ENCODE measurements at places on chromosomes 4 and X.
A peak's percentile ranks its signal among the peaks of the same experiment; 100 is the strongest.

DNA sequence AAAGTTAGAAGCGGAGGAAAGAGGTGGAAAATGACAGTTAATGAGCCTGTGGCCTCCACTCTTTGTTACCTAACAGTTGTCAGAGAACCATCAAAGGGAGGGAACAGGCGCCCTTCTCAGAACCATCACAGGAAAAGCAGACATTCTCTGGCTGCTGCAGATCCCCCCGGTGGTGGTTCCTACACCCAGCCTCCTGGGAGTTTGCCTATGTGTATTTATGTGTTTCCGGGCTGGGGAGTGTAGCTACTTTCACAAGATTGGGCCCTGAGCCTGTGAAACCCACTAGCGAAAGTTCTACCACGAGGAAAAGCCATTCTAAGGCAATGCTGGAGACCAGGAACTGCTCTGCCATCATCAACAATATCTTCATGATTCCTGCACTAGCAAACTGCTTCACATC, 52.7 kb upstream of the BCOR start:
- DNase-seq = no peak

GRCh38 chr4:103012060-103012459, 7.4 kb downstream of the SLC9B1 start:
- DNase-seq = no peak

DNA sequence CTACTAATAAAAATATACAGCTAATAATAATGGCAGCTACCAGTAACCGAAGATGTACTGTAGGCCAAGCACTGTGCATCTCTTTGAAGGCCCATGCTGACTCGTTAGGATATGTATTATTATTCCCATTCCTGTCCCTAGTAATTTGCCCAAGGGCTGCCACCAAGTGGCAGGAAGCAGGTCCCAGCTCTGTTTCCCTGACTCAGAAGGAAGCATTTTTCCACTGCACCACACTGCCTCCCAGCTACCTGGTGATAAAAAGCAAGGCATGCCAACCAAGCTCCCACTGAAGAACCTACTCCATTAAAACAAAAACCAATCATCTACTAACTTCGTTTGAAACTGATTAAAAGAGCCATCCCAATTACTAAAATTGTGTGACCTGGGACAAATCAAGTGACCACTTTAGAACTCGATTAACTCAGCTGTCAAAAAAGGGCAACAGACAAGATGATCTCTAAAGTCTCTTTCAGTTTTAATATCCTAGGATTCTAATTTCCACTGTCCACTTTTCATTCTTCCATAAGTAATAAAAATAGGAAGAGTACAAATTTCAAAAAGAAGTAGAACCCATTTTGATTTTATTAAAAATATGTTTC, 24.3 kb upstream of the PGM2 start:
- peak; percentile 5 for DNase-seq

DNA sequence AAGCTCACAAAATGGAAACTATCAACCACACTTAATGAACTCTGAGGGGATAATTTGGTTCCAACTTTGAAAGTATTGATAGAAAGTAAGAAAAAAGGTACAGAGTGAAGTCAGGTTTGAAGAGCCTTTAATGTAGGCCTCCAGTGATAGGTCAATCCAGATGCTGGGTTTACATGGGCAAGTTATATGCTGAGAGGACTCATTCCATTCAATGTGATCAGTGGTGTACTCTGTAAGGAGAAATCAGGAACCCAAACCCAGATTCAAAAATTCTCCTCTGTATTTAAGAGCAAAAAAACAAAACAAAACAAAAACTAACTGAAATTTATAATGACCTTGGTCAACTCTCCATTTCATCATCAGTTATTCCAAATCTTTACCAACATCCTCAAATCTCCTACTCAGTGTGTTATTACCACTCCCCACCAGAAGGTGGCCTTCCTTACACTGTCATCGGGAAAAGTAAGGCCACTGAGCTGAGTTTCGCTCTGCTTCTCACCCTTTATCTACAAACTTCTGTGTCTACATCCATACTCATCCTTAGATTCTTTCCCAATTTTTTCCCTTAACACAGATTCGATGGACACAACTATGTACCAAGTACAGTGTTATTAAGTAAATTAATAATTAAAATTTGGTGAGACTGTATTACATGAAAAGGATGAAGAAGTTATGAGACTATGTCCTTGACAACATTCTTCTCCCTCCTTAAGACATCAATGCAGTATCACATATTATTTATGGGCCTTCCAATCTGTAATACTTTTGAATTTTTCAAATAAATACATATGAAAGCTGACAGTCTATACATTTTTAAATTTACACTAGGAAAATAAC, 88.3 kb downstream of the ZAR1 start:
- no peak for DNase-seq

DNA sequence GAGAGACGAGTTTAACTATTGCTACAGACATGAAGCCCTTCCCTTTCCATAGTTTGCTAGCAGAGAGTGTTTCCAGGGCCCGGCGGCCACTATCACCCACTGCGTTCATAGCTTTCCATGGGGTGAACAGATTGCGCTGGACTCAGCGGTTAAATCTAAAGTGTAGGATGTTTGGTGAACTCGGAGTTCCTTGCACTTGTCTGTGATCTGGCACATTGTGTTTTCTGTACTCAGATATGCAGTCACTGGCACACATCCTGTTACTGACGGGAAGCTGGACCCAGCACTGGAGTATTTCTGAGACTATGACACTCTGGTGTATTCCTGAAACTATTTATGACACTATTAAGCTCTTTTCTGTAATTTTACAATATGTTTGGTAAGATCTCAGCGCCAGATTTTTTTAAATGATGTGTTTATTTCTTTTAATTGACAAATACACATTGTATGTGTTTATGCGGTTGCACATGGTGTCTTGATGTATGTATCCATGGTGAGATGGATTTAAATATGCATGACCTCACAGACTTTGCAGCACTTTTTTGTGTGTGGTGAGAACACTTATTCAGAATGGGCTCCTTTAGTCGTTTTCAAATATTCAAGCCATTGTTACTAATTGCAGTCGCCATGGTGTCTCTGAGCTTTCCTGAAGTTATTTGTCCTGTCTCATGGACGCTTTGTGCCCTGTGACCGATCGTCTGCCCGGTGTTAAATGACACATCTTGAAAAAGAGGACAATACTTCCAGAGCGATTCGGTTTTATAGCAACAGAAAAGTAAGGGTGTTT, 14.1 kb downstream of the CD99 start:
- no peak for DNase-seq

DNA sequence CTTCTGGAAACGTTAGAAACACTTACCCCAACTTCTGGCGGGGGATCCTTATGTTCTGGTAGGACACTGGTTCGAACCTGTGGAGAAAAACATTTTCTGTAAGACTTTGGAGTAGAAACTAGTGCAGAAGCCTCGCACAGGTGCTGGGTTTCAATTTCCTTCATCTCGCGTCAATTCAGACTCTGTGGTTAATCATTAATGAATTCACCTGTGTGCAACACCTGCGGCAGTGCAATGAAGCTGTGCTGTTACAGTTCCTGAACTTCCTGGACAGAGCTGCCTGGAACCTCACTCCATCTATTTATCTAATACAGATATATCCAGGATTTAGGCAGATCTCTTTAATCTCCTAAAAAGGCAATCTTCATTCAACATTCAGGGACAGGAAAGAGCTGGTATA, 531.4 kb downstream of the INPP4B start:
- no peak for DNase-seq

DNA sequence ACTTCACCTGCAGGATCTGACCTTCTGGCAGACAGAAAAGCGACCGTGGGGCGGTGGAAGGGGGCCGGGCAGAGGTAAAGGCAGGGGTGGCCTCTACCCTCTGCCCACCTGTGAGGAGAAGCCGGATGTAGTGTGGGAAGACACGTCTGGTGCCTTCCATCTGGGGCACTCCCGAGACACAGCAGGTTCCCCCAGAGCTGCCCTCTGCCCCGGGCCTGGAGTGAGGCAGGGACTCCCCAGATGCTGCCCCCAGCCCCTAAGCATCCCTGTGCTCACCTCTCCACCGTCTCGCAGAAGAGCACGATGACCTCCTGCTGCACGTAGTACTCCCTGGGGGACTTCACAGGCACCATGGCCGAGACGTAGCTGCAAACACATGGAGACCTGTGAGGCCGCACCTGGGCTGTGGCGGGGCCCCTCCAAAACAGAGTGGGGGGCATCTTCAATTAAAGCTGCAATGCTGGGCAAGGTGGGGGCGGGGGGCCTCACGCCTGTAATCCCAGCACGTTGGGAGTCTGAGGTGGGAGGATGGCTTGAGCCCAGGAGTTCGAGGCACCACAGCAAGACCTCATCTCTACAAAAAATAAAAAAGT, 75.3 kb upstream of the MXD4 start:
- DNase-seq = no peak

DNA sequence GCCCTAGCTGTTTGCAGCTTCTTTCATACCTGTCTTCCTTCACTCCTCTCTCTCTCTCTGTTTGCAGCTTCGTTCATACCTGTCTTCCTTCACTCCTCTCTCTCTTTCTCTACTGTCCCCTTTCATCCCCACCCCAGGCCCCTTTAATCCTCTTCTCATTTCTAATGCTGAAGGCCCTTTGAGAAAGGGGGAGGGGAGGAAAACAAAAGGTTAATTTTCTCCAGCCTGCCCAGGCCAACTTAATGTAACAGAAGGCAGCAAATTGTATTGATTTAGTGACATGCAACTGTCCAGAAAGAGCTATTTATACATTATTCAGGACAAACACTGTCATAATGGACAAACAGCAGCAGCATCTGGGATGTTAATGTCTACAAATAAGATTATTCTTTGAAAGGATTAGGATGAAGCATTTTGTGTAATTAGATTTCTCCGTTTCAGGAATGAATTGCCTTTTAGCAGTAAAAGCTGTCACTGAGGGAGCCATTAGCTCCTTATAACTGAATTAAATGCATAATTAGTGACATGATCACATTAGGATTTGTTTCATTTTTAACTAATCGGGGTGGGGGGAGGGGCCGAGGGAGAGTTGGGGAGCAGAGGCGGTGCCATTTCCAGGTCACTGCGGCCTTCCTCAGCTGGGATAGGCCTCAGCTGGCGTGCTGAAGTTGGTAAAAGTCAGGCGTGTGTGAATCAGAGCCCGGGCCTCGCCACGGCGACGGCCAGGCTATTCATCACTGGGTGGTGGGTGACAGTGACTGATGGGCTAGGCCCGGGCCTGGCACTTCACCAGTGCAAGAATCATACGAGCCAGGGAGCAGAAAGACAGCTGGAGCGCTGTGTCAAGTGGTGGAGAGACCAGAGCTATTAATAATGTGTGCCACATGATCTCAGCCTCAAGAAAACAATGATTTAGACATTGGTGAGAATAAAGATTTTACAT, 174.5 kb downstream of the NKX6-1 start:
- DNase-seq = no peak

DNA sequence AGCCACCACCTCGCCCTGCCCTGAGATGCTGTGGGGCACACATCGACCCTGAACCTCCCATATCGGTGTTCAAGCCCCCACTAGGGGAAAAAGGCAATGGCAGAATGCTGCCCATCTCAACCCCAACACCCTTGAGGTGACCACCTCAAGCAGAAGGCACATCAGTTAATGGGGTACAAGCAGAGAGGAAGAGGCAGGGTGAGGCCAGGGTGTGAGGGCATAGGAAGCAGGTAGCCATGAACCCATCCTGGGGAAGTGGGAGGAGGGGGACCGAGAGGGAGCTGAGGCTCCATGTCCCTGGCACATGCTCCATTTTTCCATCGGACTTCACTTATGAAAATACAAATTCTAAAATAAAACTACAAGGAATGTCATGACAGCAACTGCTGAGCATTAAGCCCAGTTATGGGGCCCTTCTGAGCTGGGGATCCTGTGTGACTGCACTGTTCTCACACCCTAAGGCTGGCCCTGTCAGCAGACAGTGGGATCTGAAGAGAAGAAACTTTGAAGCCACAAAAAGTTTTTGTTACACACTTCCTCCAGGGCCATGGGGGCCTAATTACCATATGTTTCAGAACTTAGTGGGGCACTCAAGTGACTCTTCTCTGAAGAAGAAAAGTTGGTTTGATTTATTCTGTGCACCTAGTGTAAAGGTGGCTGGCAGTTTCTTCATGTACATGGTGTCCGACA, 68.2 kb upstream of the FAM241A start:
- DNase-seq = no peak

Data from cerebellar nuclear complex (tissue), 1 donor.